ENCODE measurements at places on chromosomes 12 and 14. TPM values are rescaled to one million over a fixed set of nuclear protein-coding genes. Genes with fewer than 3 reads are reported as not detected.

The VIPAS39 gene
- 29.7 TPM for total RNA-seq

The PIWIL1 gene
- total RNA-seq = not detected

The COCH gene
- total RNA-seq = 6.5 TPM

The VDR gene
- total RNA-seq = 0.69 TPM

The SYNDIG1L gene
- total RNA-seq = not detected

Measured in uterus (tissue), 4 donors.